GM12878 (cell line): ENCODE measurements at places on chromosomes 5 and 9.
A peak's percentile ranks its signal among the peaks of the same experiment; 100 is the strongest.

DNA sequence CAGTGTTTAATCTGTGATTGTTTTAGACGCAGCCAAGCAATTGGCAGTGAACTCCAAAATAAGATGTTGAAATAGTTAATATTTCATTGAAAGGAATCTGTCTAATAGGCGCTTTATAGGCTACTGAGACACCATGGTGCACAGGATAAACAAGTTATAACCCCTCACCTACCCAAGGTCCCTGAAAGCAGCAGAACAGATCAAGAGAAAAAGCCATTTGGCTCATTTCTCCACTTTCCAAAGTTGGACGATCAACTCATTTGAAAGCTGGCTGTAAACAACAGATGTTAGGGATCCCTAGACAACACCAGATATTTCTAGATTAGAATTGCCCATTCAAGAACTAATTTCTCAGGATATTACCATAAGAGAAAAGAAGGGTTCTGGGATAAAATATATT, 4.9 kb downstream of the PUM3 start:
- DNase-seq: no peak

- DNase-seq: no peak
These were observed 187.1 kb upstream of the BRINP1 start for GRCh38 chr9:119556129-119556875.

- no peak for DNase-seq
These were observed 126.9 kb downstream of the FSTL4 start for GRCh38 chr5:133485468-133485867.

- no peak for DNase-seq
These were observed 71.1 kb upstream of the RETREG1 start for GRCh38 chr5:16687898-16688297.

GRCh38 chr5:127077366-127077765, 4.1 kb upstream of the C5orf63 start:
- DNase-seq: no peak

GRCh38 chr5:151461312-151461711, 13.9 kb downstream of the SLC36A1 start:
- DNase-seq: peak; percentile 9

DNA sequence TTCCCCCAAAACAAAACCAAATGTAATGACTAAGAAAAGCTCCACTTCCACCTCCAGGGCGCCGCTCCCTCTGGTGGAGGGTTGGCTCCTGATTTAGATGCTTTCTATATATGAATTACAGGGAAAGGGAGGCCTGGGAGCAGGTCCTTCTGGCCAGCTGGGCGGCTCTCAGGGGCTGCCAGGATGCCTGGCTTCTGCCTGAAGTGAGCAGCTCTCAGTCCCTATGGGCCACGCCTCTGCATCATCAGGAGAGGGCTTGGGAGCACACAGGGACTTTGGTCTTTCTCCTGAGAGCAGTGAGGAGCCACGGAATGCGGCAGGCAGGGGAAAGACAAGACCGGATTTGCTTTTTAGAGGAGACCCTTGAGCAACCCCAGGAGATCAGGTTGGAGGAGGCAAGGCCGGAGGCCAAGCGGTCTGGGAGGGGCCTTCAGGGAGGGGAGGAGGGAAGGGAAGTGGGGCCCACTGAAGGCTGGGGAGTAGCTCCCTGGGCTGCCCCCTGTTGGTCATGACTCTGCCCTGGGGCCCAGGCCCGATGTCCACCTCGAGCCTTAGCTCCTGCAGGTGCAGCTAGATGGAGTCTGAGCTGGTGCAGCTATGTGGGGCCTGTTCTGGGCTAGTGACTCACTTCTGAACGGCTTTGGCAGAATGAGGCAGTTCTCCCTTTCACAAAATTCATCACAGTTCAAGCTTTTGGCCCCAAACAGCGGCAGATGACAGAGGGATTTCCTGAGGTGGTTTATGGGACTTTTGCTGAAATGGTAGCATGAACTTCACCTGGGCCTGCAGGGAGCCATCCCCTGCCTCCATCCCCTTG, 11.3 kb upstream of the GRHPR start:
- no peak for DNase-seq

- no peak for DNase-seq
These were observed 133.6 kb upstream of the RETREG1 start for GRCh38 chr5:16750445-16750844.

- no peak for DNase-seq
These were observed 115.4 kb downstream of the MARCHF3 start for GRCh38 chr5:126914801-126915436.

GRCh38 chr5:125093776-125094175, 347.3 kb upstream of the ZNF608 start:
- DNase-seq: no peak

DNA sequence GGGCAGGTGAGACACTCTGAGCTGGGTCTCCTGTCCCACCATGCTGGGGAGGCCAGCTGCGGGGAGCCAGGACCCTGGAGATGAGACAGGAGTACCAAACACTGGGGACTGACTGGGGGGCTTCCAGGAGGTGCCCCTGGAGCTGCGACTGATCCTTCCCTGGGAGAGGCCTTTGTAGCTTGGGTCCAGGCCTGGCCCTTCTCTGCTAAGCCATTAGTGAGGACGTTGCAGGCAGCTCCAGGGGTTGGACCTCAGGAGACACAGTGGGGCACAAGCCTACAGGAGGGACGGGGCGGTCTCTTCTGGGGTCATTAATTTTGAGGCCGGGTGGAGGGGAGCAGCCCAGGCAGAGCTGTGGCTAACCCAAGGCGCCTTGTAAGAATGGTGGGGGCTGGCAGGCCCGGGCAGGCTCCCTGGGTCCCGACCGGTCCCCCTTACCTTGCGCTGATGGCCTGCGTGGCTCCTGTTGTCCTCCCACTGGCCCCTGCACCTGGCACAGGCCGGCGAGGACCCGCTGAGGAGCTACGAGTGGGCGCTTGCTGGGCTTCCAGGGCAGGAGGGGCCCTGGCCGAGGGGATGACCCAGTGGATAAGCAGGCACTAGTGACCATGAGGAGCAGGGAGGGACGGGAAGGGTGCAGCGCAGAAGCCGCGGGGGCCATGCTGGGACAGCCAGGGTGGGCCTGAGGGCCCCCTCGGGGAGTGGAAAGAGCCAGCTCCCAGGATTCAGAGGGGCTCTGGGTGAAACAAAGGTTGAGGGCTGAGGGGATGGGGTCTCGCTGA, 5.1 kb downstream of the MRPS2 start:
- no peak for DNase-seq

DNA sequence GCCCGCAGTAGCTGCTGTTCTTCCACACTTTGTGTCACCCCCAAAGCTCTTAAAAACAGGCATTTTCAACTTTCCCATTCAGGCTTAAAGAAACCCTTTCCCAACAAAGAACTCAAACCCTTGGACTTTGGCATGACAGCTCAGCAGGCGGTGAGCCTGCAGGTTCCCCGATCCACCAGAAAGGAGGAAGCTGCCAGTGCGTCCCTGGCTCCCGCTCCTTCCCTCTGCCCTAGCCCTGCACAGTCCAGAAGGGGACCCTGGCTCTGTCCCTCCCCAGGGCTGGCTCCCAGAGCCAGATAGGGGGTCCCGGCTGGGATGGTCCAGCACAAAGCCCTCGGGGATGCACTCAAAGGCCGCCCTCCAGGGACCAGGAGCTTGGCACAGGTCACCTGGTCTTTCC, 9.6 kb downstream of the SLC9A3 start:
- no peak for DNase-seq

DNA sequence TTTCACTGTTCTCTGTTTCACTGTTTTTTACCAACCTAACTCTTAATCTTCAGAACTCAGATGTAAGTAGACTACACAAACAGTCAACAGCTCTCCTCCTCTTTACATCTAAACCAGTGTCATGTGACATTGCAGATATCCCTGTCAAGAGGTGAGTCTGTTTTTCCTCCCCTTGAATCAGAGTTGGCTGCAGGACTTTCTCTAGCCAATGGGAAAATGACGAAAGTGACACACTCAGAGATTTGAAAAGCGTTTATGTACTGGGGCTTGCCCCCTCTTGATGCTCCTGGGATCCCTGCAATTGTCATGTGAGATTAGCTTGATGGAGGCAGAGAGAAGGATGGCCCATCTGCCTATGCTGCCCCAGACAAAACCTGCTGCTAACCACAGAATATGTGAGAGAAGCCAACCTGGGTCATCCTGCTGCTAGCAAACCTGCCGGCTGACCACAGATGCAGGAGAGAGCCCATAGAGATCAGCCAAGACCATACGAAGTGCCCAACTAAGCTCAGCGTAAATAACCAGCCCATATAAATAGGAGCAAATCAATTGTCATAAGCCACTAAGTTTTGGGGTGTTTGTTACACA, 111.1 kb downstream of the ASTN2 start:
- no peak for DNase-seq

- no peak for DNase-seq
These were observed 509.8 kb downstream of the DMAC1 start for GRCh38 chr9:7289773-7290172.

DNA sequence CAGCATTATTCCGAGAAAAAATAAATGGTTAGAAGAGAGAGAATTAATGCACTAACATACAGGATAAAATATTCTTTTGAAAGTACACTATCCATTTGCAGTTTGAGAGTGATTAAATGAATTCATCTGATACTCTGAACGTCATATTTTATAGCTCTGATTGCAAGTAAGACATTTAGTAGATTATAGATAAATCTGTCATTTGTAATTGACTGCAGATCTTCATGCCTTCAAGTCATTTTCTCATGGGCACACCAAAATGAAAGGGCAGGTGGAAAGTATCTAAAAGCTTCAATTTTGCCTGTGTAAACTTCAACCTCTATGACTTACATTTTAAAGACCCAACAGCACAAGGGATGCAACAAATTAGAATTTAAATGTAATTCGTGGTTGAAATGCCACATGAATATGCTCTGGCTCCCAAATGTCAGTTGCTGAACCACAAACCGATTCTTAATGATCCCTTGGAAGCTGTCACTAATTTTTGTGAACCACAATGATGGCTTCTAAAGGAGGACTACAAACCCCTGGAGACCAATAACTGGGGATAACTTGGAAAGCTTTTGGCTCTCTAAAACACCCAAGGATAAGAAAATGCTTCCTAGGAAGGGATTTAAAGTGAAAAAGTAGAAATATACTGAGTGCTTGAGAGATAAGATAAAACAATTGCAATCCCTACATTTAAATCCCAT, 3.9 kb downstream of the TYRP1 start:
- DNase-seq: no peak

DNA sequence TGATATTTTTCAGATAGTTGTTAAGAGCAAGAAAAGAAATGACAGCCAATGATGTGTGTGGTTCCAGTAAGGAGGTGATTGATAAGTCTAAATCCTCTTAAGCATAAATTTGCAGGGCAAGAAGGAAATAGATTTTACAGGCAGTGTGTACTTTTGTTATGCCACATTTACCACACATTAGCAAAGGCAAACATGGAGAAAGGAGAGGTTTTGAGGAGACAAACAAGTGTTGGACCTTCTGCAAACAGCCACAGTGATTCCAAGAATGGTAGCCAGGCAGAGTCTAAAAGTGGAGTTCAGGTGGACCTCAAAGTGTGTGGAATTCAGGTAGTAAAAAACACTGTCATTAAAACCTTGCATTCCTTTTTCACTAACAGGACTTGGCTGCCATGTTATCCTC, 295.9 kb upstream of the ITGA1 start:
- DNase-seq: no peak

DNA sequence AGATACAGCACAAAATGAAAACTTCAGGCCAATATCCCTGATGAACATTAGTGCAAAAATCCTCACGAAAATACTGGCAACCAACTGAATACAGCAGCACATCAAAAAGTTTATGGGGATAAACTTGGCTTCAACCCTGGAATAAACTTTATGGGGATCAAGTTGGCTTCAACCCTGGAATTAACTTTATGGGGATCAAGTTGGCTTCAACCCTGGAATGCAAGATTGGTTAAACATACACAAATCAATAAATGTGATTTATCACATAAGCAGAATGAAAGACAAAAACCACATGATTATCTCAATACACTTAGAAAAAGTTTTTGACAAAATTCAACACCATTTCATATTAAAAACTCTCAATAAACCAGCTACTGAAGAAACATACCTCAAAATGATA, 213.7 kb upstream of the DMRTA1 start:
- DNase-seq: no peak

GRCh38 chr5:62938927-62939326, 360.3 kb downstream of the LRRC70 start:
- no peak for DNase-seq

DNA sequence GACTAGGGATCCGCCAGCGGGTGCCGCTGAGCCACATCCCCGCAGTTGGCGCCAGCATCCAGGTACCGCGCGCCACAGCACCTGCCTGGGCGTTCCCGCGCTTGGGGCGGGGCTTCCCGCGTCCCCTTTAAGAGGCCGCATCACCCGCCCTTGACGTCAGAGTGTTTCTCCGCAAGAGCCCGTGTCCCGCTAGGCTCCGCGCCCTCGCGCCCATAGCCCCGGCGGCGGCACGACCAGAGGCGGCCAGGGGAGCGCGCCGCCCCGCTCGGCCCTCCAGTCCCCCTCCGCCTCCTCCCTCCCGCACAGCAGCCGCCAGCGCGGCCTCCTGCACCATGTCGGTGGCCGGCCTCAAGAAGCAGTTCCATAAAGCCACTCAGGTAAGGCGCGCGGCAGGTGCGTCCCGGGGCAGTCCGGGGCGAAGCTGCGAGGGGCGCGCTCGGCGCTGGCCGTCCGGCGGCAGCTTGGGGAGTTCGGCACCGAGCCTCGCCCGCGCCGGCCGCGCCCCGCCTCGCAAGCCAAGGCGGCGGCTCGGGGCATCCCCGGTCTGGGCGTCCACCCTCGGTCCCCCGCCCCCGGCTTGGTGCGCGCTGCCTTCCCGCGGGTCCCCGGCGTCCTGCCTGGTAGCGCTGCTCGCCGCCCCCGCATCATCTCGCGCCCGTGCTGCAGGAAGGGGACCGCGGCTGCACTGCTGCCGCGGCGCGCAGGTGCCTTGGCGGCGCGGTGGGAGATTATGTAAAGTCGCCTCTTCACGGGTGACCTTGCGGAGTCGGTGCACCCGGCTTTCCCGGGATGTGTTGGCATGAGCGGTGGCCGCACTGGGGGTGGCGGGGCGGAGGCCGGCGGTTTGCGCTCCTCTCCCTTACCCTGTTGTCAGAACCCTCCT, at the start of gene SH3GL2:
Gene SH3GL2 (plus strand): TSS at position 156 of the 883 bp plus-strand sequence.
- DNase-seq: no peak
